ENCODE measurements at places on chromosomes 5 and 9.

DNA sequence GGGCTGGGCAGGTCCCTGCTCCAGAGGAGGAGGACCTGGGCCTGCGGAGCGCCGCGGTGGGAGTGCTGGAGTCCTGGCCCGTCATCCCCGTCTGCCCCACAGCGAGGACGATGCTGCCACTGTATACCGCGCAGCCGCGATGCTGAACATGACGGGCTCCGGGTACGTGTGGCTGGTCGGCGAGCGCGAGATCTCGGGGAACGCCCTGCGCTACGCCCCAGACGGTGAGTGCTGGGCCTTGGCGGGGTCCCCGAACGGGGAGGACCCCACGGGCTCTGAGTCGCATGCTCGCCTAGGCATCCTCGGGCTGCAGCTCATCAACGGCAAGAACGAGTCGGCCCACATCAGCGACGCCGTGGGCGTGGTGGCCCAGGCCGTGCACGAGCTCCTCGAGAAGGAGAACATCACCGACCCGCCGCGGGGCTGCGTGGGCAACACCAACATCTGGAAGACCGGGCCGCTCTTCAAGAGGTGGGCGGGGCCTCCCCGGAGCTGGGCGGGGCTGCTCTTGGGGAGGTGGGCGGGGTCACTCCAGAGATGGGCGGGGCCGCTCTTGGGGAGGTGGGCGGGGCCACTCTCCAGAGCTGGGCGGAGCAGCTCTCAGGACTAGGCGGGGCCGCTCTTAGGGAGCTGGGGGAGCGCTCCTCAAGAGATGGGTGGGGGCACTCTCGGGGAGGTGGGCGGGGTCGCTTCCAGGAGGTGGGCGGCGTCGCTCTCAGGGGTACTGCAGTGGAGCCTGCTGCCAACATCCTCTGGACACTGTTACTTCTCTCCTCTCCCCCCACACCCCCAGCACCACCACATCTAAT is 13.1 kb downstream of the LRRC26 start:
- peak; percentile 50 for DNase-seq

GRCh38 chr9:76913467-76913866 is 7.6 kb upstream of the PRUNE2 start:
- DNase-seq, result no peak

DNA sequence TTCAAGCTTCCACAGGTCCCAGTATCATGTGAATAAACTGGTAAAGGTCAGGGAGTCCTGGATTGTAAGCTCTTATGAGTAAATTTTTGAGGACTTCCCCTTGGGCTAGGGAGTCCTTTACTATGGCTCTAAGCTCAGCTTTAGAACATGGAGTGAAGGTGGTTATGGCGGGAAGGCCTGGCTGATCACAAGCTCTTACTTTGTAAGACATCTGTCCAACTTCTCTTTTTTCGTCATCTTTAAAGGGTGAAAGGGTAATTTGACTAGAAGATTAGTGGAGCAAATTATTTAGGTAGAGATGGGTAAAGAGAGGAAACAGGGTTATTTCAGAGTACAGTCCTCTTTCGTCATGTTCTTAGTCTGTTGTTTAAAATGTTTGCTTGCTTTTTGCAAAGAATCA is 155.4 kb downstream of the AOPEP start:
- DNase-seq, result no peak

- DNase-seq, result no peak
Observed at GRCh38 chr9:14906000-14906399, 4.2 kb downstream of the FREM1 start.
